ENCODE measurements at places on chromosomes 11 and 22.

GRCh38 chr11:134634897-134635831 is 223.1 kb upstream of the B3GAT1 start:
- DNase-seq, result no peak

- DNase-seq, result no peak
These were observed 386.3 kb downstream of the ETS1 start for GRCh38 chr11:128201009-128201408.

DNA sequence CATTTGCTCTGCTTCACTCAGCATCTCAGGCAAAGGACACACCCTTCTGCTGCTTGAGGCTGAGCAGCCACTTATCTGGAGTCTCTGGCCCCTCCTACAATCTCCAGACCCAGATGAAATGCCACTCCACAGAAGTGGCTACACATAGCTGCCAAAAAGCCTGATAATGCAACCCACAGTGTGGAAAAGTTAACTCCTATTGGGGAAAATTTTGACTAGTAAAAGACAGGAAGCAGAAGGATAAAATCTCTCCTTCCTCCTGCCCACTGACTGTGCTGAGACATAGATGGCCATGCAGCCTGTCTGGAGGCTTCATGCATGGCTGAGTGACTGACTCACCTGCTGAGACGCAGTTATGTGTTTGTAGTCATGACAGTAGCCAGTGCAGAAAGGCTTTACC is 92.3 kb upstream of the TEAD1 start:
- DNase-seq, result no peak

DNA sequence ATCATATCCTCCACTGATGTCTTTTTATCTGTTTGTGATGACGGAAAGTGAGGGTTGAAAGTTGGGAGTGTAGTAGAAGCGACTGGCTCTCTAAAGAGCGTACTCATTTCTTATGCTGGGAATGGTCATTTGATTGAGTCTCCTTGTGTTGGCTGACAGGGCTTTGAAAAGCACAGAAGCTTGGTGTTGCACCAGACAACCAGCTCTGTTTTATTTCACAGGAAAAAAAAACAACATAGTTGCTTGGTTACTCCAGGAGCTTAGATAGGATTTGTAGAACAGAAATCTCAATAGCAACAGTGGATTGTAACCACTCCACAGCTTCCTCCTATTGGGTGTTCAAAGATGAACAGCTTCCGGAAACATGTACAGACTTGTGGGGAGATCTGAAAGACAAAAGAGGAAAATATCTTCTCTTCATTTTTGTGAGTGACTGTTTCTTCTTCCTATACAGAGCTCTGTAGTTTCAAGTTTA is 2.7 kb downstream of the RBM14 start:
- DNase-seq, result peak; percentile 24

GRCh38 chr22:46072981-46073682 is 77.2 kb upstream of the PPARA start:
- no peak for DNase-seq

DNA sequence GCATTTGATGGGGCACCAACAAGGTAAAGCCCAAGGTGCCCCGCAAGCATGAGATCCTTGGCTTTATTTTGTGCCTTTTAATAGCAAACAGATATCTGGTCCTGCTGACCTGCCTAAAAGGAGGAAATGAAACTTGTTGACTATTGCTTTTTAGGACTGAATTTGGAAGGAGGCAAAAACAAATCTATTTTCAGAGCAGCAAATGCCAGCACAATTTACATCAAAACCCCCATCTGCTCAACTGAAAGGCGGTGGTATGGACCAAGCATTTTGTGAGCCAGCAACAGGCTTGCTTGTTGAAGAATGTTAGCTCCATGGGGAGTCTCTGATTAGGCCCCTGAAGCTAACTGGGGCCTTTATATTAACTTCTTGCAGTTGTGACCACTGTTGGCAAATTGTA is 192.6 kb upstream of the E2F8 start:
- no peak for DNase-seq

DNA sequence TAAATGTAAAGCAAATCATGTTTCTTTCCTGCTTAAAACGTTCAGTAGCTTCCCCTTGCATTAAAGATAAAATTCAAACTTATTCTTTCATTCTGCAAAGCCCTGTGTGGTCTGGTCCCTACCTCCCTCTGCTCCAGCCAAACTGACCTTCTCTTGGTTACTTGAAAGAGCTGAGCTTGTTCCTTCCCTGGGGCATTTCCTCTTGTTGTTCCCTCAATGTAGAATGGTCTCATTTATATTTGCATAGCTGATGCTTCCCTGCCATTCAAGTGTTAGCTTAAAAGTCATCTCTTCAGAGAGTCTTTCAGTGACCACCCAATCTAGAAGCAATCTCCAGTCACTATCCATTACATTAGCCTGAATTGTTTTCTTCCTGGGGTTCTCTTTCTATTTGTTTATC is 1618.5 kb upstream of the TENM4 start:
- DNase-seq, result no peak

GRCh38 chr11:21053466-21053865 is 384.1 kb downstream of the NELL1 start:
- DNase-seq, result no peak

GRCh38 chr11:3177931-3178330 is 12.8 kb upstream of the OSBPL5 start:
- no peak for DNase-seq

- no peak for DNase-seq
These were observed 232.0 kb downstream of the BUD13 start for GRCh38 chr11:116540645-116541304.

Measured in AG09319 (cell line).